Activated CD8-positive, alpha-beta memory T cell treated with anti-CD3 and anti-CD28 coated beads, Interleukin-2, amount 50 U/mL, for 48 hours (primary cell): ENCODE measurements at places on chromosomes 3 and 15.

GRCh38 chr3:126082362-126083137, 1.4 kb downstream of the SLC41A3 start:
- no peak for DNase-seq

DNA sequence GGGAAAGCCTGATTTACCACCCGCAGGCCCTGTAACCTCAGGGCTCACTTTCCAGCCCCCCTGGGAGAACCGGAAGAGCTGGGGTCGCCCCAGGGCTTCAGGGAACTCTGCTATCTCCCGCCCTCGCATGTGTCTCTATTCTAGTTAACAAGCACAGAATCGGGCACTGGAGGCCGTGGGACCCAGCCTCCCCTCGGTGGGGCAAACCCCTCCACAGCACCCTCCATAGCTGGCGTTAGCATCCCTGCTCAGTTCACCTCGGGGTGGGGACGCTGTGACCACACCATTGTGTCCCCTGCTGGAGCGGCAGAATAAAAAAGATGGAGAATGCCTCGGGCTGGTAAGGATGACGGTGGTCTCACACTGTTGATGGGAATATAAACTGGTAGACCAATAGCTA, 3.5 kb upstream of the LRRC15 start:
- no peak for DNase-seq

DNA sequence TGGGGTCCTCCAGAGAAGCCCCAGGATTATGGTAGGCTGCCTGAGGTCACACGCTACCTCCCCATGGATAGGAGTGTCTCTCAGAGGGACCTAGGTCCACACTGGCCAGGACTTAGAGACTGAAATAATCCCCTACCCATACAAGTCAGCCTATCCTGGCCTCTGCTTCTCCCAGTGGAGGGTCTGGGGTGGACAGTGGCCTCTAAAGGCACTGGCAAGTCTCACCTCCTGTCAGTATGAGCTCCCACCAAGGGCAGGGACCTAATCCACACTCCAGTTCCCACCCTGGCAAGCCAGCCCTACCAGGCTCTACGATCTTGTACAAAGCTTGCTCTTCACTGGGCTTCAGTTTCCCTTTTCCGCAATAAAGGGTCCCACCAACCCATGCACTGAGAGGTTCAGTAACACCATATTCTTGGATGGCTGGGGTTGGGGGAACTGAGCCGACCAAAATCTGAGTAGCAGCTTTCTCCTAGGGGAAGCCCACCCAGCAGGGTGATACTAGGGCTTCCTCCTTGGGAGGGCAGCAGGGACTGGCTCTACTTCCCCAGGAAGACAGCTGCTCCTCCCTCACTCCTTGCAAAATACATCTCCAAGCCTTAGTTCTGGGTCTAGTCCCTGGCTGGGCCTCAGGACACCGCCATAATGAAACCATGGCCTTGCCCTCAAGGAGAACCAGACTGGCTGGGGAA, 2.4 kb downstream of the CISH start:
- DNase-seq: peak; percentile 75

- no peak for DNase-seq
Measured at GRCh38 chr3:124558991-124559845, 171.0 kb upstream of the UMPS start.

DNA sequence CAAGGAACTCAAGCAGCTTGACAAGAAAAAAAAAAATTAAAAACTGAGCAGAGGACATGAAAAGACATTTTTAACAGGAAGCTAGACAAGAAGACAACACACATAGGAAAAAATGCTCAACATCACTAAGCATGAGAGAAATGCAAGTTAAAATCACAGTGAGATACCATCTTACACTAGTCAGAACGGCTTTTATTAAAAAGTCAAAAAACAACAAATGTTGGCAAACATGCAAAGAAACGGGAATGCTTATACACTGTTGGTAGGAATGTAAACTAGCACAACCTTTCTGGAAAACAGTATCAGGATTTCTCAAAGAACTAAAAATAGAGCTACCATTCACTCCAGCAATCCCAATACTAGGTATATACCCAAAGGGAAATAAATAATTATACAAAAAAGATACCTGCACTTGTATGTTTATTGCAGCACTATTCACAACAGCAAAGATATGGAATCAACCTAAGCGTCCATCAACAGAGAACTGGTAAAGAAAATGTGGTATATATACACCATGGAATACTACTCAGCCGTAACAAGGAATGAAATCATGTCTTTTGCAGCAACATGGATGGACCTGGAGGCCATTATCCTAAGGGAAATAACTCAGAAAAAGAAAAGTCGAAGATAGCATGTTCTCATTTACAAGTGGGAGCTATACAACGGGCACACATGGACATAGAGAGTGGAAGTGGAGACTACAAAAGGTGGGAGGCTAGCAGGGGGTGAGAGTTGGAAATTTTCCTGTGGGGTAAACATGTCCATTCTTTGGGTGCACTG, 5.2 kb downstream of the GOLIM4 start:
- no peak for DNase-seq

- DNase-seq: no peak
Measured at GRCh38 chr3:107132674-107133073, 244.6 kb upstream of the CCDC54 start.

DNA sequence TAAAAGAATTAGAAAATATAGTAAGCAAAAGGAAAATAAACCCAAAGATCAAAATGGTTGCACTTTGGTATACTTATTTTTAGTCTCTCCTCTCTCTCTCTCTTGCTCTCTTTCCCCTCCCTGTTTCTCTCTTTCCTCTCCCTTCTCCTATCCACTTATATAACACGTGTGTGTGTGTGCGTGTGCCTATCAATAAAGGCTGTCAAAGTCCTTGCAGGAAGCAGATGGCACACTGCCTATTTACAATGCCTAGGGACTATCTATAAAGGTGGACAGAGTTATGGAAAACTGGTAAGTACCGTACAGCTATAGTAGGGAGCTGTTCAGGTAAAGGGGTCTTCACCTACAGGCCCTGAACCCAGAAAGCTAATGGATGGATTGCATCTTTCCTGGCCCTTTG, 161.6 kb downstream of the SQOR start:
- no peak for DNase-seq

DNA sequence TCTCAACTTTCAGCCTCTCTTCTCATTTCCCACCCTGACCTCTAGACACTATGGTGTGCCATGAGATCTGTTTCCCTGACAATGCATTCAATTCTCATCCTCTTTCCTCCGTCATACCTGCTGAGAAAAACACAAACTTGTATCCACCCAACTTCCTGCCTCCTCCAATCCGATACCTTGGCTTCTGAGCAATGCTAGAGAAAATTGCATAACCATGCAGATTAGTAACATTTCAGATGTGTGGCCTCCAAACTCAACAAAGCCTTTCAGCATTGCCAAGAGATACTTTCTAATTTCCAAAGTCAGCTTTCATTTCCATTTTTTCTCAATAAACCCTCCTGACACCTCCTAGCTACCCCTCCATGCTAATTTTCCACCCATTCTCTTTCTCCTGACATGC, 88.5 kb downstream of the MINAR1 start:
- DNase-seq: no peak

GRCh38 chr15:98142572-98142971, 182.1 kb downstream of the ARRDC4 start:
- DNase-seq: no peak
